ENCODE measurements at places on chromosomes 12 and 14. TPM values are rescaled to one million over a fixed set of nuclear protein-coding genes. Genes with fewer than 3 reads are reported as not detected.

DNA sequence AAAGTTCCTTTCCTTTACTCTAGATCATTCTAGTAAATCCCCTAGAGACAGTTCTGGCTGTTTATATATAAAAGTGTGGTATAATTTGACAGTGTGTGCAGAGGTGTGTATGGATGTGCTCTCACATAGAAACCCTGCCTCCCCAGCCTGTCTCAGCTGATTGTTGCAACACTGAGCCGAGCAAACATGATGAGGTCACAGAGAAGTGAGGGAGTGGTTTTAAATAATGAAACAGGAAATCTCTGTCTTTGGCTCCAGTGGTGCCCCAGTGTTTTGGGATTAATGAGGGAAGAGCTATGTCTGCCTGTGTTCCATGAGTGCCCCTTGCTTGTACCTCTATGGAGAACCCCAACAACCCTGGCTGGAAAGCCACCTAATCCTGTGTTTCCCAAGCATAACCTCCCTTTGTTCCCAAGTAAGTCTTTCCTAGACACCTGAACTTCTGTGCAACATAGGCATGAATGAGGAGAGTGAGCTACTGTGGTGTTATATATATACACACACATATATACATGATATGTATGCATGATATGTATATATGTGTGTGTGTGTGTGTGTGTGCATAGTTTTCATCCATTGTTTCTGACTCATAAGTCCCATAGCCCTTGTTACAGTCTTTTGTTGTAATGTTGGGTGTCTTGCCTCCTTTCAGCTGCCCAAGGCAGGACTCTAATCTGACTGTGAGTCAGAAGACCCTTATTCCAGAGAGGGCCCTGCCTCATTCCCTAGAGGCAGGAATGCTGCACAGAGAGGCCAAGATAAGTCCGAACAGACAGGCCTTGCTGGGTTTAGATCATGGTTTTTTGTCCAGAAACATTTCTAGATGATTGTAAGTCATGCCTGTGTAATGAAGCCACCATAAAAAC lies 18.0 kb downstream of the TRAF3 start:
- peak; percentile 80 for DNase-seq

DNA sequence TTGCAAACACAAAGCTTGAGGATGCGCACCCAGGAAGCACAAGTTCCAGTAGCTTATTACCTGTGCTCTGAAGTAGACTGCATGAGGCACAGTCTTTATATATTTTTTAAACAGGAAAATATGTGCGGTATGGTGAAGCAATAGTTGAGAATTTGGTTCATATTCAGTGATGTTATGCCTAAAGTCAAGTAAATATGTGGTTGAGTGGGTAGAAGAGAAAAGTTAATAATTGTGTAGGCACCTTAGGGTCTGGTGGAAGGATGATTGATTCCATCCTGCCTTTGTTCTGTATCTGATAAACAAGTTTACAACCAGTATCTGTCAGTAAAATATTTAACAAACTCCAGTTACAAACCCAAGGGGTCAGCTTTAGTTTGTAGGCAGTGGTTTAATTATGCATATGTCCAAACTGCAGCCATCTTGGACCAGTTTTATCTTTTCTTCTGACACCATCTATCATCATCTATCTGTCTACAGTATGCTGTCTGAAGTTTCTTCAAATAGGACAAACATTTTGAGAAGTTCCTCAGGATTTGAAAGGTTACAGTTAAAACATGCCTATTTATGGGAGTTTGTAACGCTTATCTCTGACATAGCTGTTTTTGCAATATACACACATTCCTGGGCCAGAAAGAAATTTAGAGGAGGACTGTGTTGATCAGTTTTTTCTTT lies 10.8 kb downstream of the SINHCAF start:
- no peak for DNase-seq

DNA sequence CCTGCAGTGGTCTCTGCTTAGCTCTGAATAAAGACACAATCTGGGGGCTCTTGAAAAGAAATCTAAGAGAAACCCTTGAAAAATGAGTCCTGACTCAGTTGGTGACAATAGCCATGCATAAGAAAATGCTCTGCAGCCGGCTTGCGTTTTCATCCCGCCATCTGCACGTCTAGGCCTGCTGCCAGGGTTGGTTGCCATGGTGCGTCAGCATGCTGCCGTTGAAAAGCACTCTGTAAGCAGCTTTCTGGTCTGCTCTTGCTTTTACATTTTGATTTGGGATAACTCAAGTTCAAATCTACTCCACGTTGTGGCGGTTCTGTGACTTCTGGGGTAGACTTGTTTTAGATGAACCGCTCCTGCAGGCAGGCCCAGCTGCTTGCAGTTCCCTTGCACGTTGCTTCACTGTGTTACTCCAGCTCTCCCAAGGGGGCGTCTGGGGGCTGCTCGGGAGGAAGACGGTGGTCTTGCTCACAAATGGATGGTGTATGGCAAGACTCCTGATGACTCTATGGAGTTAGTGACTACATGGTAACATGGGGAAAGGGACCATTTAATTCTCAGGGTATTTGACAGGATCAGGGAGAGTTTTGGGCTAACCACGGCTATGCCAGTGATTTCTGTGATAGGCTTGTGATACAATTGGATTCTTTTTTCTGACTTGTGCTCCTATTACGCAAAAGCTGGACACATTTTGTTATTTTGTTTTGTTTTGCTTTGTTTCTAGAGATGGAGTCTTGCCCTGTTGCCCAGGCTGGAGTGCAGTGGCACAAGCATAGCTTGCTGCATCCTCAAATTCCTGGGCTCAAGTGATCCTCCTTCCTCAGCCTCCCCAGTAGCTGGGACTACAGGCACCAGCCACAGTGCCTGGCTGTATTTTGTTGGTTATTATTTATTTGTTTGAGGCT lies 15.8 kb downstream of the WNT5B start:
- DNase-seq, result peak; percentile 95

- no peak for DNase-seq
Observed at GRCh38 chr14:72595152-72595862, 298.6 kb downstream of the DPF3 start.

DNA sequence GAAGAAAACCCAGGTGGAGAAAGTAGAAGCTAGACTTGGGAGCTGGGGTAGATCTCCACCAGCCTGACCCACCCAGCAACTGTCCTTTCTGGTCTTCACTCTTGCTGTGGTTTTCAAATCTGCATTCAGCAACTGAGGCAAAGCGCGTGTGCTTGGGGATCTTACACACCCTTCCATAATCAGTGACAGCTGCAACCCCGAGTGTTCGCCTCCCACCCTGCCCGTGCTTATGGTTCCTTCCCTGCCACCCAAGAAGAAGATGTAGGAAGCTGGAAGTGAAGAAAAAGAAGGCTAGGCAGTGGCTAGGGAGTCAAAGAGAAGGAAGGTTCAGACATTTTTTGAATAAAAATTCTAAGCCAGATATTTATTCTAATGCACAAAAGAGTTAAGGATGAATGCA lies 162.6 kb upstream of the CCND2 start:
- peak; percentile 43 for DNase-seq

DNA sequence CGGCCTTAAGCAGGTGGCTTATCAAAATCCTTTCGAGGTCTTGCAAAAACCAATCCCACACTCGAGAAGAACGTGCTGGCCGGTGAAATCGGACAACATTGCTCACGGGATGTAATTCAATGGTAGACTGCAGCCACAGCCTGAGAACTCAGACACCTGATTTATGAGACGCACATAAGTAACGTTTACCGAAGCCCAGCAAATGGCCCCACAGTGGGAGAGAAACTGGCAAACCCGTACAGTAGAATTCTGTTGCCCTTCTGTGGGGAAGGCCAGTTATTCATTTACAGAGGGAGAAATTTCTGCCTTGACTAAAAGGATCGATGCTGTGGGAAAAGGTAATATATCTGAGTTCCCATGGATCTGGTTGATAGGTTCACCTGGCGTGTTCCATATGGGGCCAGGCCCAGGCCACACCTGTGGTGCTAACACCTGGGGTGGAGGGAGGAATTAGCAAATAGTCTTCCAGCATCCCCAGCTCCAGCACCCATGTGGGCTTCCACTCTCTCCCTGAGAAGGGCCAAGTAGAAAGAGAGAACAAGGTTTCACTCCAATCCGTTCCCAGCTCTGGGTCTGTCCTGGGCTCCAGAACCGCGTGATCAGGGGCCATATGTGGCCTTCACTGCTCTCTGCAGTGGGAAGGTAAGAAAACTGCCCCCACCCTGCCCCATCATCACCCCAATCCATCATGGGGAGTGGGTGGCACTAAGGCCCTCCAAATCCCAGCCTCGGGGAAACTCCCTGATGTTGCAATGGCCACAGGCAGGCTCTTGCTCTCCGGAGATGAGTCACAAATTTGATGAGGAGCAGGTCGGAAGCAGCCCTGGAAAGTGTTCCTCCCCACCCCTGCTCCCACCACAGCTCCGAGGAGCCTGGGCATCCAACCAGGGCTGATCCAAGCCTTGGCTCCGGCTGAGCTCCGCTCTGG lies 12.7 kb downstream of the BDKRB1 start:
- no peak for DNase-seq

DNA sequence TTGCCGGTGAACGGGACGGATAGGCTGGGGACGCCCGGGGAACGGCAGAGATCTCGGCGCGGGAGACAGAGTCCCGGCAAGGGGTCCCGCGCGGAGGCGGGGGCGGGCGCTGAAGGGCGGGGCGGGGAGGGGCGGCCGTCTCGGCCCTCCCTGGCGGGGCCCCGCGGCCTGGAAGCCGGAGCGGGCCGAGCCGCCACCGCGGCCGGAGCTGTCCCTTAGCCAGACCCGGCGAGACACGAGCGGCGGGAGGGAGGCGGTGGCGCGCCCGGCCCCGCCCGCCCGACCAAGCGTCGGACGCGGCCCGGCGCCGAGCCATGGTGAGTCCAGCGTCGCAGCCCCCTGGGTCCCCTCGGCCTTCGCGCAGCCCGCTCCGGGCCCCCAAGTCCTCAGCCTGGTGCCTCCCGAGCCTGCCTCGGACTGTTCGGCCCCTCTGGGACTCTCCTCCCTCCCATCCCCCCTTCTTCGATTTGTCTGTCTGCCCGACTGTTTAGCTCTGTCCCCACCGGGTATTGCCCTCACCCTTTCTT lies at the start of gene ARHGEF40:
Gene ARHGEF40, plus strand, starts transcription at position 222 of the 527 bp plus-strand sequence. Its CDS starts 93 bp downstream, at position 315.
- peak; percentile 85 for DNase-seq

DNA sequence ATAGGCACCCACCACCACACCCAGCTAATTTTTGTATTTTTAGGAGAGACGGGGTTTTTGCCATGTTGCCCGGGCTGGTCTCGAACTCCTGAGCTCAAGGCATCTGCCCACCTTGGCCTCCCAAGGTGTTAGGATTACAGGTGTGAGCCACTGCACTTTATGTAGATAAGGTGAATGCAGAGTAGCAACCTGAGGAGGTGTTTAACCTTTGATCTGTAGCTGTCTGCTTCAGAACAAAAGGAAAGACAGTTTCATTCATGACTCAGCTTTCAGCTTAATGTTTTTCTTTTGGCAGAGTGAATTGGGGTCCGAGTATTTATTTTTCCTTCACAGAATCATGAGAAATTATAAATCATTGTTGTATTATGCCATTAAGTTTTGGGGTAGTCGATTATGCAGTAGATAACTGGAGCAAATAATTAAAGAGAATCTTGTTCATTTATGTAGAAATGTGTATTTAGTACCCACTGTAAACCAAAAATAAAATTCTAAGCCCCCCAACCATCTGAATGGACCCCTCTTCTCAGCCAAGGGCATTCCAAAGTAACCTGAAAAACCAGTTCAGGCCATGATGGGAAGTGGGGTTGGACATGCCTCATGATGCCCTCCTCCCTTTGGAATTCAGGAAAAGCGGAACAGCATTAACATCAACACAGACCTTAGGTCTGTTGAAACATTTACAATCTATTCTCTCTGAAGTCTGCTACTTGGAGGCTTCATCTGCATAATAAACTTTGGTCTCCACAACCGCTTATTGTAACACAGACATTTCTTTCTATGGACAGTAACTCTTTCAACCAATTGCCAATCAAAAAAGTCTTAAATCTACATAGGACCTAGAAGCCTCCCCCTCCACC lies 10.7 kb upstream of the STX2 start:
- DNase-seq, result no peak

- DNase-seq, result no peak
Observed at GRCh38 chr12:104126548-104126947, 11.5 kb downstream of the NFYB start.

DNA sequence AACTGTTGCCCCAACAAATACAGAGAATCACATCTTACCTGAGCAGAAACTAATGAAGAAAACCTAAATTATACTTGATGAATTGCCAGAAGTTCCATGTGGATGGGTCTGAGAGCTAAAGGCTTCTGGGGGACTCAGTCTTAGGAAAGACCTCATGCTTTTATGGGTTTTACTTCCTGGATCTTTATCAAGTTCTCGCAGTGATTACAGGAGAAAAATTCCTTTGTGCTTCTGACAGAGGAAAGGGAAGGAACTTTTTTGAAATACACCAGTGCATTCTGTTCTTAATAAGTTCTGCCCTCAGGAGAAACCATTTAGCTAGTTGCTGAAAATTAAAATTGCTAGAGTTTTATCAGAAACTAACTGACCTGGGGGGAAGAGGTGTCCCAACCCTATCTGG lies 203.9 kb upstream of the KITLG start:
- no peak for DNase-seq

- DNase-seq, result no peak
Observed at GRCh38 chr14:38070061-38070588, 137.6 kb upstream of the SSTR1 start.

GRCh38 chr12:49478949-49479664 lies 59.7 kb upstream of the KCNH3 start:
- DNase-seq, result peak; percentile 6

Gene CCDC175
- not detected for total RNA-seq

Gene MYO1A
- not detected for total RNA-seq

Gene PHETA1
- total RNA-seq, result 4.5 TPM

Gene SIX4
- 30.6 TPM for total RNA-seq

Gene SDR9C7
- 0.51 TPM for total RNA-seq

Gene PSME2
- total RNA-seq, result 35.5 TPM

Gene IL23A
- total RNA-seq, result not detected
